Thoracic aorta (tissue), 2 donors: ENCODE measurements at places on chromosomes 1 and 21. TPM values are rescaled to one million over a fixed set of nuclear protein-coding genes. Genes with fewer than 3 reads are reported as not detected.

DNA sequence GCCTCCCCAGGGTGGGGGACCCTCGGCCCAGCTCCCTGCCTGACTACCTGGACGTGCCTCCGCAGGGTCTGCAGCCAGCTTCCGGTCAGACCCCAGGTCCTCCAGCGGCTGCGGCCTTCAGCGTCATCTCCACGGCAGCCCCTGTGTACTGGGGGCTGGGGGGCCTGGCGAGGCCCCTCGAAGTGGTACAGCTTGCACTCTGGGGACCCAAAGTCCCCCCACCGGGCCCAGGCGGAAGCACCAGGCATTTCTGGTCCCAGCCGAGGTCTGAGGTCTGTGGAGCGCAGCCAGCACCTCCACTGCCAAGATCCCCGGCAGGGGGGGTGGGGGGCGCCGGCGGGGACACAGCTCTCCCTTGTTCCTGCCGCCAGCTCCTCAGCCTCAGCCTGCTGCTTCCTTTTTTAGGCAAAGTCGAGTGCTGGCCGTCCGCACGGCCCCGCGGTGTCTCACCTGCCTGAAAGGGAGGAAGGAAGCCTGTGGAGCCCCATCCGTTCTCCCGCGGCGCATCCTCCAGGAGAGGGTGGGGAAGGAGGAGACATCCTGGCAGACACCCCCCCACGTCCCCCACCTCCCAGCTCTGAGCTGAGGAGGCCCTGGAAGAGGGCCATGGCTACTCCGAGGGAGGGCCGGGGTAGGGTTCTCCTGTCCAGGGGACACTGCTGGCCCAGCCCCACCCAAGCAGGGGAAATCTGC, 1.2 kb upstream of the VWA1 start:
- DNase-seq: no peak

- no peak for DNase-seq
These were observed 2.6 kb upstream of the TMEM240 start for GRCh38 chr1:1542766-1543705.

DNA sequence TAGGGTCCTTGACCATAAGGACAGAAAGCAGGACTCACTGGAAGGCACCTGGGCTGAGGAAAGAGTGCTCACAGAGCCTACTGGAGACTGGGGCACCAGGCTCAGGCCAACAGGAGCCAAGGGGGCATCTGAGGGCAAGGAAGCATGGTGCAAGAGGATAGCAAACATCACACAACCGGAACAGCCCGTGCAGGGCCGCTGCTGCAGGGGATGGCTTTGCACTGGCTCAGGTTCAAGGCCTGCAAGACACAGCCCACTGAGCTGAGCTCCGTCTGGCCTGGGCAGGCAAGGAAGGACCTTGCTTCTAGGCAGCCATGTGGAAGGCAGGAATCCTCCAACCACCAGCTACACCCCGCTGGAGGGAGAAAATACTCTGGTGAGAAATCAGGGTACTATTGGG, 59.8 kb upstream of the KIF26B start:
- no peak for DNase-seq

- DNase-seq: no peak
These were observed 541.3 kb downstream of the OMA1 start for GRCh38 chr1:58005212-58005611.

DNA sequence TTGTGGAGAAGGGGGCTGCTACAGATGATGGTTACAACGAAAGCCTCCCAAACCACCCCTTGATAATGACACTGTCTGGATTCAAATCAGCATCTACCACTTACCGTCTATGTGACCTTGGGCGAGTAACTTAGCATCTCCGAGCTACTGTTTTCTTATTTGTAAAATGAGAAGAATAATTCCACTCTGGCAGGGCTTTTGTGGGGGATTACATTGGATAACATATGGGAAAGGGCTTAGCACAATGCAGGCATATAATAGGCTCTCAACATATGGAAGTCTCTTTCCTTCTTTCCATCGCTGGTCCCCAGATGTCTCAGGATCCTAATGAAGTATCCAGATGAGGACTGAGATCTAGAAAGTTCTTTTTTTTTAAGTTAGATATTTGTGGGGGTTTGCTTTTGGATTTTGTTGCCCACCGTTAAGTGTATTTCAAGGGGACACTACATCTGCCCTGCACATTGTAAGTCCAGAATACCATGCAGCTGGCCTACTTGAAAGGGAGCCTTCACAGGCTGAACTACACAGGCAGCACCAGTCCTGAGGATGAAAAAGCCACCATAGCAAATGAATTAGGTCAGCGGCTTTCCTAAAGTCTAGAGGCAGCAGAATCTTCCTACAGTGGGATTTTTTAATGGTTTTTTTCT, 172.2 kb upstream of the IRF2BP2 start:
- no peak for DNase-seq

GRCh38 chr1:51568231-51568935, 48.5 kb upstream of the OSBPL9 start:
- DNase-seq: no peak

GRCh38 chr1:53084589-53084971, 22.6 kb downstream of the PODN start:
- no peak for DNase-seq

DNA sequence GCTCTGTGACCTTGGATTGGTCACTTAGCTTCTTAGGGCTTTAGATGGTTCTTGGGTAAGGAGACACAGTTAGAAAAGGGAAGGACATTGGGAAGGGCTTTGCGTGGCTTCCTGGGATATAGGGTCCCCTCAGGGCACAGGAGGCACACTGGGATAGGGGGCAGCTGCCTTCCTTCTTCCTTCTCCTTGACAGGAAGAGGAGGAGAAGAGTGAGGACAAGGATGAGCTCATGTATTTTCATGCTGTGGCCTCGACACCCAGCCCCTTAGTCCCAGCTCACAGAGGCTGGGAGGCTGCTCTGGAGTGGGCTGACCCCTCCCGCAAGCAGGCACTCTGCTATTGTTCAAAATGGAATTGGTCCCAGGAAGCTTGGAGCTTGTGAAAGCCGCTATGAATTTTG, 45.7 kb upstream of the POU3F1 start:
- no peak for DNase-seq

Gene GJB5
- not detected for total RNA-seq

DNA sequence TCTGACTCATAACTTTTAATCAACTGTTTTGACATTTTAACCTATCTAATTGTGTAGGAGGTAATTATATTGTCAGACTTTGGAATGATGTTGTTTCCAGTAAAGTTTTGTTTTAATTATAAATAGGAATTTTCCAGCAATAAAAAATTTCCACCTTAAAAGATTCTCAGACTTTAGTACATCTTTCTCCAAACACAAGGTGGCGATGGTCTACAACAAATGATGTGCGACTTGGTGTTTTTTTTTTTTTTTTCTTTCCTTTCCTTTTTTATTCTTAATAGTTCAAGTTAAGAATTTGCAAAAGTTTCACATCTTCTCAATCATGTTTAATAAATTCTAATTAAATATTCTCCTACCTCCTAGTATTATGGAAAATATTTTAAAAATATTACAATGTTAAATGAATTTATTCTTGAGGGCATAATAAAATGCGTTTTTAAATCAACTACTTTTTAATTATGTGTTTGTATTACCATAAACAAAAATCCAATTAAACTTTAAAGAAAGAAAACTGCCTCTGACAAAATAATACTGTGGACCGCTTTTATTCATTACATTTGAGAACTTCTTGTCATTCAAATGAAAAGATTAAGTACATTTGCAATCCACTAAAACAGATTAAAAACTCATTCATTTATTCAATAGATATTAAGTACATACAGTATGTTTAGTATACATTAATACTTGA, 4.4 kb upstream of the ADAMTS1 start:
- no peak for DNase-seq

DNA sequence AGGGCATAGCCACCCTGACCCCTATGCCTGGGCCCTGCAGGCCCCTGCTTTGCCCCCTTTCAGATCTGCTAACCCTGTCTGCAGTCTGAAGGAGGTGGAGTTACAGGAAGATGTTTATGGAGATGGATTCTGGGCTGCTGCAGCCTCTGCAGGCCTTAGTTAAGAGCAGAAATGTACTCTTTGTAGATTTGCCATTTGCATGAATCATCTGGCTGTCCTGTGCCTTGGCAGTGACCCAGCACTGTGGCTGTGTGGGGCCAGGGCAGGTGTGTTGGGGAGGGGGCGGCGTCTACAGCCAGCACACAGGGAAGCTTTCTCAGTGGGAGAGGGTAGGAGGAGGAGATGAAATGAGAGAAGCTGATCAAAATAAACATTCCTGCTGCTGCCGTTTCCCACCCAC, 867.3 kb downstream of the PLA2G4A start:
- no peak for DNase-seq

Gene RHD
- total RNA-seq: not detected

DNA sequence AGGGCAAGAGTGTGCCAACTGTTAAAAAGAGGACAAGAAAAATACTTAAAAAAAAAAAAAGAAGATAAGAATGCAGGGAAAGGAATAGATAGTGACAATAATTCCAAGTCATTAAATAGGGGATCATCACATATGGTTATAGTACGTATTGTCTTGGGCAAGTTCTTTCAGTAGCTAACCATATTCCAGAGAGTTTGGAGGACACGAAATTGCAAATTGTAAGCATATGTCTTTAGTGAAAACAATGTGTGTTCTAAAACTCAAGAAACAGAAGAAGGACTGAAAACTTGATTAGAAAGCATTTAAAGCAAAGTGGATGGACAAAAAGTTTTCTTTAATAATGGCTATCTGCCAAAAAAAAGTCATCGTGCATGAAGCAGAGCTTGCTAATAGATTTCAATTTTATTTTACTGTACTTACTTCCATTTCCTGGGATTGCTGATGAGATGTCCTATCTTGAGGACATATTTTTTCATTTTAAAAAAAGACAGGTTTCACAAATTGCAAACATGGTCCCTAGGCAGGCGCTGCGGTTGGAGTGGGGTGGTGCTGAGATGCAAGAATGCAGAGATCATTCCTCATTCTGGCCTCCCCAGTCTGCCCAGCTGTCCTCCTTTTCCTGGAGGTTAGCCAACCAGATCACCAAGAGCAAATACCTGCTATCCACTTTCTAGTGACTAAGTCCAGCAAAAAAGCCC, 11.9 kb downstream of the TSPAN2 start:
- no peak for DNase-seq

GRCh38 chr1:15722411-15722810, 13.6 kb upstream of the SLC25A34 start:
- DNase-seq: no peak

- no peak for DNase-seq
These were observed 3.5 kb downstream of the CD48 start for GRCh38 chr1:160708118-160708517.

- DNase-seq: no peak
These were observed 7.0 kb downstream of the NOL9 start for GRCh38 chr1:6547301-6547700.

Gene KRTAP11-1
- total RNA-seq: not detected

DNA sequence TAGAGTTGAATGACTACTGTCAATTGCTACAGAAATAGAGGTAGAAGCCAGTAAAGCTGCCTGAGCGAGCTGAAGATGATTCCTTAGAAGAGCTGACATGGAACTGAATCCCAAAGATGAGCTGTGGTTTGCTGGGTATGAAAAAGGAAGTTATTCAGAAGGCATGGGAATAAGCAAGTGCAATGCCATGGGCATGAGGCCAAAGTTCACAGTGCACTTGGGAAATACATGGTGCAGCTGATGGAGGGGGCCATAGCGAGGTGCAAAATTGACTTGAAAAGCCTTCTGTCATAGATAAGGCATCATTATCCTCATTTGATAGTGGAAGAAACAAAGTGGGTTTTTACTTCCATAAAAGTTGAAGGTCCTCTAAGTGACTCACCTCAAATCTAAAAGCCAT, 88.6 kb downstream of the NEK7 start:
- no peak for DNase-seq

DNA sequence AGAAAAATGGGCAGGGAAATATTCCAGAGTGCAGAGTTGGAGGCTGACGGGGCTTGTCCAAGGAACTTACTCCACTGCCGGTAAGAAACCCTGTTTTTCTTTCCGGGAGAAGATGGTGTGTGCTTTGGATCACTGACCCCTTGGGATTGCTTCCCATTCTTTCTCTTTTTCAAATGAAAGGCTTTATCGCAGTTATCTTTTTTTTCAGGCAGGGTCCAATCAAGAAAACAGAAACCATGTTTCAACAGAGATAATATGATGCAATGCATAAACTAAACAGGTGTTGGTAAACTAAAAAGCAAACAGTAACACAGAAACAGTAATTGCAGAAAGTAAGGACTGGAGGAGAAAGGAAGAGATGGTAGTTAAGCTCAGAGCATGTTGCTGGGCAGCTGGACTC, 145.1 kb downstream of the LYPLAL1 start:
- DNase-seq: no peak

DNA sequence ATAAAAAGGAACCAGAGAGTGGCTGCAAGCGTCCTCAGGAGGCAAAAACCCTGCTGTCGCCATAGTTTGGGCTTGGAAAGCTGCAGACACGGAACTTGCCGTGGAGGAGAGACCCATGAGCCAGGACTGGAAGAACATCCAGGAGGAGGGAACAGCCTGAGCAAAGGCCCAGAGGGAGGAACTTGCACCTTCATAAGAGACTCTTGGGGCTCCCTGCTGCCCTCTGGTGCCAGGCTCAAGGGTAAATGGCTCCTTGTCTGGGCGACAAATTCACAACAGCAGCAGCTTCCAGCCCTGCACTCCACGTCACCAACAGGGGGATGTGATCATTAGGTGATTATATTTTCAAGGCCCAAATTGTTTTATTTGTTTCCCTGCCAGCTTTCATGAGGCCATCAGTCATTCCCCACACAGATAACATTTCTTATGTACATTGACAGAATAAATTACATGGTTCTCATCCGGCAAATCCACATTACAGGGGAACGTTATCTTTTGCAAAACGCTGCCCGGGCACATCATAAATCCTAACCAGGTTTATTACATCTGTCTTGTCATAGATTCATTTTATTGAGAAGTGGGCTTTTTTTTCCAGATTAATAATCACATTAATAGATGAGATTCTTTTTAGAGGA, 143.0 kb upstream of the GRIK3 start:
- no peak for DNase-seq

- DNase-seq: no peak
These were observed 12.1 kb upstream of the CNTN2 start for GRCh38 chr1:205030896-205031295.

Gene RIMKLA
- total RNA-seq: under 0.01 TPM

Gene PROX1
- total RNA-seq: 4.3 TPM

- DNase-seq: no peak
These were observed 21.4 kb upstream of the ALDH4A1 start for GRCh38 chr1:18923756-18924211.

DNA sequence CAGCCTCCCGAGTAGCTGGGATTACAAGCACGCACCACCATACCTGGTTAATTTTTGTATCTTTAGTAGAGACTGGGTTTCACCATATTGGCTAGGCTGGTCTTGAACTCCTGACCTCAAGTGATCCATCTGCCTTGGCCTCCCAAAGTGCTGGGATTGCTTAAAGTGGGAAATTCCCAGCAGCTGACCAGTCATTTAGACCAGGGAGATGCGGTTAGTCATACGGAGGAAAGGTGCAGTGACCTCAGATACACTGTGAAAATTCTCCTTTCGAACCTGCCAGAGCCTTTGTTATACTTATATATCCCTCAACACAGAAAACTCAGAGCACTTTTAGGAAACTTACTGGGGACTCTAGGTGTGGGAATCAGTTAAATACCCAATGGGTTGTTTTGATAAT, 39.6 kb downstream of the MAP10 start:
- no peak for DNase-seq

Gene TENT5C
- 6.9 TPM for total RNA-seq
